ENCODE measurements at places on chromosomes 5 and 9.

GRCh38 chr5:107517185-107518033, 153.3 kb downstream of the EFNA5 start:
- ATAC-seq: peak; percentile 63

DNA sequence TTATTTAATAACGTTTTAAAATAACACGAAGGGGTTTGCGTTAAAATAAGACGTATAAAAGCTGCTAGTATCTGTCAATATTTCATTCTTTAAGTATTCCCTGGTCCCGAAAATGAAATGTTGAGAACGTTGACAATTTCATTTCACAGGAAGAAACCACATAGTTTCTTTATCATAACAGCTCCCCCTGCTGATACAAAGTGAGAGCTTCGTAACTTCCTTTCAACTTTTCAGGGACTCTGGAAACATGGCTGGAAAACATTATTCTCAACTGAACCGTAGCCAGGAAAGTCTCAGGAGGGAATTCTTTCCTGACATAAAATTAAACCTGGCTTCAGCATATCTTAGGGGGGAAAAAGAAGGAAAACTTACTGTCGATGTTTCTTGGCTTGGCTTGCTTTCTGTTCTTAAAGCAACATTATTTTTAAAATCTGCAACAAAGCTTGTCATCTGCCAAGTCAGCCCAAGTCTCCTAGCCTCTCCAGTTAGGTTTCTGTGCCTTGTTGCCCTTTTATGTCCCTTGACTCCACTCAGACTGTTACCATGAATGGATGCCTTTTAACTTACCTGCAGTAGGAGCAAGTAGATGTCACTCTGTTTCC, 122.9 kb upstream of the DAB2 start:
- ATAC-seq: peak; percentile 26

DNA sequence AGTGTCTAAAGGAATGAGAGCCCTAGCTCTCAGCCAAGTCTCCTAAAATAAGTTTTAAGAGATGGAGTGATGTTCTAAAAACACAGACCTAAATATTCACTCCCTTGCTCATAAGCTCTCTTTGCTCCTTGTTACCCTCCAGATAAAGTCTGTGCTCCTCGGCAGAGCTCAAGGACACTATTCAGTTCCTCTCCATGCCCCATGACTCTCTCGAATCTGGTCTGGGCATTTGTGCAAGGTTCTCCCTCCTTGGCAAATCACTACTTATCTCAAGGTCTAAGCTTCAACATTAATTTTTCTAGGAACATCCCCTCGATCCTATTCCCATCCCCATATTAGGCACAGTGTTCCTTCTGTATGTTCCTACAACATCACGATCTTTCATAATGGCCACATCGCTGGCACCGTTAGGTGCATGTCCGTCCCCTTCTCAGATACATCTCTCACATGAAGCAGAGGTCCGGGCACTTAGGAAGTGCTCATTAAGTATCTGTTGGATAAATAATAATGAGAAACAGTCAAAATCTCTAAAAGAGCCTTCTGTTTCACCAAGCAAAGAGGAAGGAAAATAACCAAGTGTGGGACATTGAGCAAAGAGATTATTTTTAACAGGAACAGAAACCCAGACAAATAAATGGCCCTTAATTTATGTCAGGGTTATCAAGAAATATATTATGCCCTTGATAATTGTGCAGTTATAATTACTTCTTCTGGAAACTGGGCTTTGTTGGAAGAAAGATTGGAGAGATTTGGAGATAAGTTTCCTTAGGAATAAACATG, 85.9 kb upstream of the HTR4 start:
- ATAC-seq: no peak

- ATAC-seq: no peak
Observed at GRCh38 chr5:1640421-1640881, 116.7 kb upstream of the LPCAT1 start.

DNA sequence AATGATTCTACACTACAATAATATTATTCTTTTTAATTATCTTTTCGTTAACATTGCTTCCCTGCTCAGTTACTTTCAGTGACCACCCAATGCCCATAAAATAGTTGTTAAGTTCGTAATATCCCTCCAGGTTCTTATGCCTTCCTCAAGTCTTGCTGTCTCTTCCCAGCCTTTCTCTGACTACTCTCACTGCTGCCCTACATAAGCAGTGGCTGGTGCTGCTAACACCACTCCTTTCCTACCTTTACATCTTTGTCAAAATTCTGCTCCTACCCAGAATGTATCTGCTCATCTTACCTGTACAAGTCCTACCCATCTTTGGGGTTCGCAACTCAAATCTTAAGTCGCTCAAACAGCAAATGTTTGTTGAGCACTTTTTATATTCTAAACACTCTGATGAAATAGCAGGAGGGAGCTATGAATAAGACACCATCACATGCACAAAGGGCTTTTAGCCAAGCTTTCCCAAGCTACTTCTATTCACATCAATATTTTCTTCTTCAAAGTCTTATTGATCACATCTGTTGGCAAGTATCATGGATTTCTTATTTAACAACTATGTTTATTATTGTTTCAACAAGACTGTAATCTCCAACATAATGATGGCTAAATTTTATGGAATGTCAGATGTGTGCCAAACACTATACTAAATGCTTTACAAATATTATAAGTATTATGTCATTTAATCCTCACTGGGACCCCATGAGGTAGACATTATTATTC, 29.5 kb downstream of the SLC25A46 start:
- ATAC-seq: no peak

DNA sequence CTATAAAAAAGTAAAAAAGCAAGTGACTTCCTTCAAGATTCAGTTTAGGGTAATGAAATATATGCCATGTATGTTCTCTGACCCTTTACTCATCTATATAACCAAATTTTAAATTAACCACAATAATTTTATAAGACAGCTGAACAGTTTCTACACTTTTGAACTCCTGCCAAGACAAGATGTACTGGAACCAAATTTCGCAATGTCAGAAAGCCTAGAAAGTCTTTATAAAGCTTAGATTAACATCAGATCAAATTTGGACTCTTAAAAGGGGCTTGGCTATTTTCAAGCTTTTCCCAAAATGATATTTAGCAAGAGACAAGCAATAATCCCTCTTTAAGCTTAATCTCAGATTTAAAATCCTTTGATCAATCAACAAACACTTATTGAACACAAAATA, 362.6 kb downstream of the PTPRD start:
- ATAC-seq: no peak

GRCh38 chr9:26773056-26773455, 119.5 kb downstream of the CAAP1 start:
- ATAC-seq: no peak

GRCh38 chr9:123376218-123377071, 20.4 kb downstream of the CRB2 start:
- no peak for ATAC-seq

- no peak for ATAC-seq
Observed at GRCh38 chr9:136990242-136990911, 1.8 kb upstream of the PAXX start.

Measured in activated T-helper 17 cell treated with anti-CD3 and anti-CD28 coated beads, Interleukin-2, amount 50 U/mL, for 72 hours (primary cell).